ENCODE measurements at places on chromosomes 5 and 9.

DNA sequence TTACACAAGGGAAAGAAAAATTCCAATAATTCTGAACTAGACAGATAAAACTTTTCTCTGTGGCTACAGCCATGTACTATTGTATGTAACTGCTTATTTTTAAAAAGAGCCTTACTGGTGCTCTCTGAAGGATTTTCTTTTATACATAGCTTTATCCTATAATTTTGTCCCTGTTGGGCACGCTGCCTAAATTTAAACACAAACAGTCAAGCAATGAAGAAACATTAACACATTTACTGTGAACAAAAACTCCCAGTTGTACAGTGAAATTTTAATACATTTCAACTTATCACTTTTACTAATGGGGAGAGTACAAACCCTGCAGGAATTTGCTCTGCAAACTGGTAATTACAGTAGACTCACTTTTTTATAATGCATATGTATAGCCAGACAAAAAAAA is 273.3 kb downstream of the BNC2 start:
- DNase-seq = no peak

DNA sequence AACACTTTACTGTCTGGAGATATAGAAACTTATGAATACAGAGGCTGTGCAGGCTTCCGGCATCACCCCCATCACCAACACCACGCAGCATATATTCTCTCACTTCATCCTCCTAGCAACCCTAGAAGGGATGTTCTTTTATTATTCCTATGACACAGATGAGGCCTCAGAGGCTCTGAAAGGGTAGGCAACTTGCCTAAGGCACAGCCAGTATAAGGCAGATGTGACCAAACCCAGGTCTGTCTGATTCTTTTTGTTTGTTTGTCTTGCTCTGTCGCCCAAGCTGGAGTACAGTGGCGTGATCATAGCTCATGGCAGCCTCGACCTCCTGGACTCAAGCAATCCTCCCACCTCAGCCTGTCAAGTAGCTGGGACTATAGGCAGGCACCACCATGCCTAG is 22.8 kb upstream of the CORO2A start:
- DNase-seq = no peak

DNA sequence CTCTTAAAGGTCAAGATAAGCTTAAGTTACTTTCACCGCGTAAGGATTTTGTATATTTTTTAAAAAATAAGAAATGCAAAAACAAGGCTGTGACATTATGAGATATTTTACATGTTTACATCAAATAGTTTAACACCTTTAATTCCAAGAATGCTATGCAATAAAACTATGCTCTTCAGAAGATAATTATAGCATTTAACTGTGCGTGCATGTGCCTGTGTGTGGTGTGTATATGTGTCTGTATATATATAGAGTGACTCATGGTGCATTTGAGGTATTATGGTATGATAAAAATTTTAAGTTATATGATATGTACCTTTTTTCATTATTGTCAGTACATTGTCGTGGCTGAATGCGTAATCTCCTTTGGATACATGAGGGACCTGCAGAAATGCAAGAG is 539.3 kb downstream of the PDE4D start:
- DNase-seq = no peak

- no peak for DNase-seq
Measured at GRCh38 chr9:36092509-36093215, 43.9 kb upstream of the GLIPR2 start.

GRCh38 chr5:79236970-79237739 is 1.2 kb downstream of the JMY start:
- DNase-seq = no peak

DNA sequence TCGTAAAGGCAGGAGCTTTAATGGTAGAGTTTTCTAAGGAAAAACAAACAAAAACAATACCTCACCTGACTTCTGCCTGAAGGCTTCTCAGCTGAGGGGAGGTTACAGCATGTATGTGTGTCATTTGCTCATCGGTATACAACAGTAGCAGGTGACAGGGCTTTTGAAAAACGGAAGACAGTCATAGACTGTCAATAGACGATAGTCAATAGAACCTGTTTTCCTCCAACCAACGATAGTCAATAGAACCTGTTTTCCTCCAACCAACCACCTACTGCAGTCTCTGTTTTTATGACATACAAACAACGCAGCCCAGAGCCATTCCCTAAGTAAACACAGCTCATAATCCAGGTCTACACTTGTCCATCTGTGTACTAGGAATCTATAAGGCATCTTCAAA is 74.6 kb downstream of the RETREG1 start:
- no peak for DNase-seq

DNA sequence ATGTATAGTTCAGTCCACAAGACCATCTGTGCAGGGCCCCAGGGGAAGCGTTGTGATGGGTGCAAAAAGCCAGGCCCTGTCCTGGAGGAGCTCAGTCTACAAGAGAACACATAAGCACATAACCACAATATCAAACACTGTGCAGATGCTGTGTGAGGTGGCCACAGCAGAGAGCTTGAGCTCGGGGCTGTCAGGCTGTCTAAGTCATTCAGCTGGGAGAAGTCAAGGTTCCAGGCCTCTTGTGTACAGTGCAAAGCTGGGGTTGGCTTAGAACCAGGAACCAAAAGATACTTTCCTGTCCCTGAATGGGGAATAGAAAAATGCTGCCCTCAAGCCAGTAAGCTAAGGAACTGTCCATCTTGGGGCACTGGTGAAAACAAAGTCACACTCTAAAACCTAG is 75.0 kb downstream of the PRDM6 start:
- DNase-seq = no peak

- no peak for DNase-seq
Measured at GRCh38 chr9:122030357-122030756, 62.8 kb downstream of the TTLL11 start.

- DNase-seq = no peak
Measured at GRCh38 chr9:121707477-121708424, 56.3 kb downstream of the DAB2IP start.

DNA sequence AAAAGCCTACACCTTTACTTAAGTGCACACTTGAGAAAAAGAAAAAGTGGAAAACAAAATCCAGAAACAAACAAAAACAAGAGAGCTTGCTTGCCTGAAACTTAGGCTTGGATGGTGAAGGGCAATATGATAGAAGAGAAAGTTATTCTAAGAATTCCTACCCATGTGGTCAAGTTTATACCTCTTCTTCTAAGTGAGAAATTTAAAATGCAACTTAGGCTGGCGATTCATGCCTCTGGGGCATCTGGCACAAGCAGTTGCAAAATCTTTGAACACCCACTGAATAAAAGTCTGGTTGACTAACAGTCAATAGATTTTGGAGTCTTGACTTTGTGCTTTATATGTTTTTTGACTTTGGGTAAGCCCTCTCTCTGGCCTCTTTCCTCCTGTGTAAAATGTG is 239.6 kb downstream of the KDM4C start:
- no peak for DNase-seq

GRCh38 chr5:82164176-82164976 is 113.8 kb downstream of the RPS23 start:
- DNase-seq = no peak

DNA sequence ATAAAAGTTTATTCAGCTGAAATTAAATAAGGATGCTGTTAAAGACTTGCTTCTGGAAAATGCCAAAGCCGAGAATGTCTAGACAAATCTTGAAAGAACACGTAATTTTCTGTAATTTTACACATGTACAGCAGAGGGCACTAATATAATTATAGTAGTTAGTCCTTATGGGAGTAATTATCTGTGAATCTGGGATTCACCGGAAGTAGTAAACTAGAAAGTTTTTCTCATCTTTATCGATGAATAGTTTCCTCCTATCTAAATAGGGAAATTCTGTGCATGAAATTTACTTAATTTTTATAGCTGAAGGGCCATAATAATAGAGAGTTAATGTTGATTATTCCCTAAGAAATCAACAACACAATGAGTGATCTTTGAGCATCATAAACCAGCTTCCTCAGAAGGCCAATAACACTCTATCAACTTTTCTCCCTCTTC is 18.4 kb upstream of the CNTLN start:
- DNase-seq = peak; percentile 29

DNA sequence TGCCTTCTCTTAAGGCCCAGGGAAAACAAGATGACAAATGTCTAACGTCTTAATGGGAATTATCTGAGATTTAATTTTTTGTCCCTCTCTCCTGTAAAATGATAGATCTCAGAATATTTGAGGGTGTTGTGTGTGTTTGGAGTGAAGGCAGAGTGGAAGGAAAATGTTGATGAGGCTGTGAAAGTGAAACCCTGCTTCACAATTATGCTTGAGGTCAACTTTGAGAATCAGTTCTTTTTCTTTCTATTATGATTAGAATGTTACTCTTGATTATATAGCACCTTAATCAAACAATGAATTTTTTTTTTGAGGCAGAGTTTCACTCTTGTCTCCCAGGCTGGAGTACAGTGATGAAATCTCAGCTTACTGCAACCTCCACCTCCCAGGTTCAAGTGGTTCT is 5.5 kb upstream of the LOX start:
- no peak for DNase-seq

GRCh38 chr9:112844771-112845542 is 45.7 kb downstream of the SLC46A2 start:
- DNase-seq = peak; percentile 62

- DNase-seq = no peak
Measured at GRCh38 chr5:135008556-135008955, 25.5 kb downstream of the PITX1 start.

DNA sequence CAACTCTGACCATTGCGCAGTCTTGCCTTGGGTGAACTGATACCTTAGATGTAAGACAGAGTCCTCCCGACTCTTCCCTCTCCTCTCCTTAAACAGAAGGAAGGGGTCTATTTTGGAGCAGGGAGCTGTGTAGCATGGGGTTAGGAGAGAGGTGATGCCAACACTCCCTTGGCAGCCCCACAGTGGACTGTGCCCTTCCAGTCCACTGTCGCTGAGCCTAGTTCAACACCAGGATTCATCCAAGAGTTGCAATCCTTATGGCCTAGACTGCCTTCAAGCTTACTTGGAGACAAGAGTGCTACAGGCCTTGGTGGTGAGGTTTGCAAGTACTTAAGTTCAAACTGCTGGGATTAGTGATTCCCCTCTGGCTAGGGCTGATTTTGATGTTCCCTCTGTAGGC is 51.4 kb downstream of the NDUFAF2 start:
- DNase-seq = no peak

- DNase-seq = no peak
Measured at GRCh38 chr5:42810834-42811590, 680 bp downstream of the SELENOP start.

GRCh38 chr5:121987052-121987684 is 25.4 kb downstream of the SRFBP1 start:
- no peak for DNase-seq

DNA sequence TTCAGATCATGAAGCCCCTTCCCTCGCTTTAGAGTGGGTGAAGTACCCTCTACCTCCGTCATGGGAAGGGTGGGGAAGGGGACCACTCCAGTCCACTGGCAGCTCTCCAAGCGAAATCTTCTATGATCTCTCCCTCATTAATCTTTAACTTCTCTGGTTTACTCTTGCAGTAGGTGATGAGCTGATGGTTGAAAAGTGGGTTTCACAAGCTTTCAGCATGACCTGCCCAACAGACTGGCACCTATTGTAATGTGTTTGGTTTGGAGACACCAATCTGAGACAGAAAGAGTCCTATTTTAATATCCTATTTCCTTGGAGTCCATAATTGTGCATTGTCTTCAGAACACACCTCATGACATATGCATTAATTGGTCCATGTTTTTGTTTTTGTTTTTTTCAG is 70.8 kb upstream of the TGFBR1 start:
- no peak for DNase-seq

- no peak for DNase-seq
Measured at GRCh38 chr5:73853091-73853490, 227.1 kb downstream of the ARHGEF28 start.

- DNase-seq = no peak
Measured at GRCh38 chr5:158159621-158160020, 300.7 kb upstream of the CLINT1 start.

DNA sequence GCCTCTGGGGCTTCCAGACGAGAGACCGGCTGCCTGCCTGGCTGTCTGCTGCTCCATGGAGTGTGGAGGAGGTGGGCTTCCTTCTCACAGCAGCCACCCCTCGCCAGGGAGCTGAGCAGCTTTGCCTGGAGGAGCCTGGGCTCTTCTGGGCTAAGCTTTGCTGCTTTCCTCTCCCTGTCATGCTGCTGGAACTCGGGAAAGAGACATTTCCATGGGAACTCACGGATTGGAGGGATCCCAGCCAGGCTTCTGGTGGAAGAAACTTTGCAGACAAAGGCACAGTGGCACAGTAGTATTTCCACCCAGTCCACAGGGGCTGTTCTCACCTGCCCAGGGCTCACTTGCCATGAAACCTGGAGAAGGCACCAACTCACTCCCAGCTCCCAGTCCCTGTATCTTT is 5.6 kb upstream of the NTNG2 start:
- DNase-seq = no peak

GRCh38 chr9:71269859-71270258 is 148.4 kb upstream of the TRPM3 start:
- no peak for DNase-seq

- peak; percentile 7 for DNase-seq
Measured at GRCh38 chr9:79257790-79258351, 313.9 kb upstream of the TLE4 start.

- peak; percentile 68 for DNase-seq
Measured at GRCh38 chr9:109012009-109012875, 1.1 kb downstream of the CTNNAL1 start.

- DNase-seq = no peak
Measured at GRCh38 chr5:141637123-141637766, 448 bp downstream of the RELL2 start.

DNA sequence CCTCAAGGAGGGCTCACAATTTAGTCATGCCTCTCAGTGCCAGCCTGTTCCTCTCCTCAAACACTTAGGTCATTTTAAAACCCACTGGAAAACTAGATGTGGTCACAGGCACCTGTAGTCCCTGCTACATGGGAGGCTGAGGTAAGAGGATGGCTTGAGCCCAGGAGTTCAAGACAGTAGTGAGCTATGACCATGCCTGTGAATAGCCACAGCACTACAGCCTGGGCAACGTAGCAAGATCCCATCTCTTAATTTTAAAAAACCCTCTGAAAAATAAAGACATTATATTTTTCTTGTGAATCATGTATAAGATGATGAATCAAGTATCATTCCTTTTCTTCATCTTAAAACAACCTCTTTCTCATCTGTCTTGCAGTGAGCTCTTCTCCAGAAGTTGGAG is 45.8 kb downstream of the KLF4 start:
- DNase-seq = no peak
